ENCODE measurements at places on chromosomes 7 and 10.

DNA sequence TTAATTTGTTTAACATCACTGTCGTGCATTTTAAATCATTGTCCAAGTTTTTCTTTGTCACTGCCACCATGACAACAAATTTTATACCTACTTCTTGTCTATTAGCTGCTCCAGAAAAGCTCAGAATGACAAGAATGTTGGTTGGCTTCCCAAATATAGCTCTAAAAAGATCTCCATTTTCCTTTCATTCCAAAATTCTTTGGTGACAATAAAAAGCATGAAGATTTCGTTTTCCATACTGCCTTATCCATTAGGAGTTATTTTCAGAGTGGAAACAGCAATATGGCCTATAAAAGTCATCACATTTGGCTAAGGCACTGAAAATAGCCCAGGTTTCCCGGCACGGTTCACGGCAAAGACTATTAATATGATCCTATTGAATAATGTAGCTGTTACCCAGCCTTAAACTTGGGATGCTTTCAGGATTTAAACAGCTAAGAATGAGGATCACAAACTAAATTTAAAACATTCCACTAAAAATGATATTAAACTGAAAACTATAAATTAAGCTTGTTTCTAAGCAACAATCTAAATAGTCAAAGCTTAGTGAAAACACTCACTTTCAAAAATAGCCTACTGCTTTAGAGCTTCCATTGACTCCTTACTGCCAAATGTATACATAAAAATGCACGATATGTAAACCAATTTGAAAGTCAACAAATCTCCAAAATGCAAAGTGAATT is 2.7 kb downstream of the CTTNBP2 start:
- DNase-seq = no peak

GRCh38 chr7:103717574-103717973 is 271.6 kb upstream of the SLC26A5 start:
- no peak for DNase-seq

GRCh38 chr10:91549262-91549661 is 83.6 kb downstream of the PPP1R3C start:
- no peak for DNase-seq

DNA sequence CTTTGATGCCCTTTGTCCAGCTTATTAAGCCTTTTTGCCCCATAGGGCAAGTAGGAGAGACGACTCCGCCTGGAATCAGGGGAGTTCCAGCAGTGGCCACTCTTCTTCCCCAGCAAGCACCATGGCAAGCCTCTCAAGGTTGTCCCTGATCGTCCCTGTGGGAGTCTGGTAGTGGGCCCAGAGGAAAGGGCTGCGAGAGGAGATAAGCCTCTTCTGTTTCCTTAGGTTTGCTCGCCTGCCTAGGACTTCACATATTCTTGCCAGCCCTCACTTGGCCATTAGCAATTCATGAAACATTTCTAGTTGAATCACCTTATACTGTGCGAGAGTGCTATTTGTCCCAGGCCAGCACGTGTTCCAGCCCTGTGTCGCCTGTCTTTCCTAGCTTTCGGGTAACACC is 47.8 kb upstream of the CPN1 start:
- no peak for DNase-seq

- no peak for DNase-seq
Measured at GRCh38 chr7:158804335-158804734, 25.0 kb downstream of the ESYT2 start.

GRCh38 chr10:33594475-33594874 is 260.0 kb upstream of the NRP1 start:
- no peak for DNase-seq

All from activated CD4-positive, alpha-beta T cell treated with anti-CD3 and anti-CD28 coated beads, Interleukin-2, amount 50 U/mL, for 1 hour (primary cell).